CD8-positive, alpha-beta T cell (primary cell): ENCODE measurements at places on chromosomes 4 and X.

- no peak for DNase-seq
Observed at GRCh38 chrX:109830704-109831206, 97.7 kb upstream of the ACSL4 start.

- no peak for DNase-seq
Observed at GRCh38 chrX:12953420-12953819, 21.5 kb upstream of the TMSB4X start.

- DNase-seq = no peak
Observed at GRCh38 chr4:76381986-76382385, 39.0 kb downstream of the CCDC158 start.

GRCh38 chrX:100662796-100663195, 18.8 kb downstream of the SRPX2 start:
- no peak for DNase-seq

DNA sequence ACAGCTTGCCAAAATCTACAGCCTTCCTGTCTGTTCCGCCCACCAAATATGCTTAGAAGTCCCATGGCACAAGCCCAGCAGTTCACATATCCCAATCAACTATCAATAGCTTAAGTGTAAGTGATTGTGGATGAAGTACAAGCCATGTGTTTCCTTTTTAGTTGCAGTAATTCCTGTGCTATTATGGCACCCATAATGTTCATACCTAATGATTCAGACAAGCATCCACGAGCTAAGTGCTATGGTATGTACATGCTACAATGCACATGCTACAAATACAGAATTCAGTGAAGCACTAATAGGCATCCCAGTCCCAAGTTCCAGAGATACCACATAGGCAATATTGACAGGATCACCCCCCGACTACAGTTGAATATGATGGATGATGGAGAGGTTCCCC, 94.5 kb downstream of the PCDH19 start:
- DNase-seq = no peak

- DNase-seq = no peak
Observed at GRCh38 chr4:81350040-81350439, 121.7 kb downstream of the RASGEF1B start.

GRCh38 chr4:87014284-87014782, 79.5 kb downstream of the AFF1 start:
- no peak for DNase-seq

- no peak for DNase-seq
Observed at GRCh38 chrX:144798972-144799371, 448.3 kb upstream of the SPANXN1 start.

DNA sequence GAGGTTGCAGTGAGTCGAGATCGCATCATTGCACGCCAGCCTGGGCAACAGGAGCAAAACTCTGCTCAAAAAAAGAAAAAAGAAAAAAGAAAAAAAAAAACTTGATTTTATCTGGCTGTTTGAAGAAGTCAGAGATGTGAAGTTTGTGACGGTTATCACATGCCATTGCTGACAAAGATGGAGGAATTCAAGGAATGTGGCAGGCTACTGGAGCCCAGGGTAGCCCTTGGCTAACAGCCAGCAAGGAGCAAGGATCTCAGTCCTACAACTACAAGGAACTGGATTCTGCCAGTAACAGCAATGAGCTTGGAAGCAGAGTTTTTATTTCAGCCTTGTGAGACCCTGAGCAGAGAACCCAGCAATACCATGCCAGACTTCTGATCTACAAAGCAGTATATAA, 24.3 kb upstream of the TET2 start:
- DNase-seq = no peak
